CD4-positive, alpha-beta T cell (primary cell): ENCODE measurements at places on chromosomes 13 and 19. TPM values are rescaled to one million over a fixed set of nuclear protein-coding genes. Genes with fewer than 3 reads are reported as not detected.
A peak's percentile ranks its signal among the peaks of the same experiment; 100 is the strongest.

- no peak for DNase-seq
Observed at GRCh38 chr13:35769812-35770211, 293.3 kb upstream of the MAB21L1 start.

DNA sequence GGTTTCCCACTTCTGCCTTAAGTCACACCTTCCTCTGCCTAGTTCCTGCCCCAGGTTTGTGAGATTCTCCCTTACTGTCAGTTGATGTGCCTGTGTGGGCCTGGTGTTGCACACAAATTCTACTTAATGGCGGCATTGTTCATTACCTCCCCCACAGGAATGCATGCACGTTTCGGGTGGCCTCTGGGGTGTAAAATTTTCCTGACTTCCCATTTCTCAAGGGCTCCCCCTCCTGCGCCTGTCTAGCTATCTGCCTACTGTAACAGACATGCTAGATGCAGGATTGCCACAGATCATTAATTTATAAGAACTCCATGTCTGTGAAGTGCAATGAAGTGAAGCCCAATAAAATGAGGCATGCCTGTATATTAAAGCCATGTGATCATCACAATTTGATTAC, 1466.3 kb downstream of the PCDH9 start:
- no peak for DNase-seq

GRCh38 chr13:77016888-77017623, 9.9 kb downstream of the FBXL3 start:
- DNase-seq: peak; percentile 15

- DNase-seq: no peak
Observed at GRCh38 chr19:1488282-1488601, 1.9 kb downstream of the PCSK4 start.

DNA sequence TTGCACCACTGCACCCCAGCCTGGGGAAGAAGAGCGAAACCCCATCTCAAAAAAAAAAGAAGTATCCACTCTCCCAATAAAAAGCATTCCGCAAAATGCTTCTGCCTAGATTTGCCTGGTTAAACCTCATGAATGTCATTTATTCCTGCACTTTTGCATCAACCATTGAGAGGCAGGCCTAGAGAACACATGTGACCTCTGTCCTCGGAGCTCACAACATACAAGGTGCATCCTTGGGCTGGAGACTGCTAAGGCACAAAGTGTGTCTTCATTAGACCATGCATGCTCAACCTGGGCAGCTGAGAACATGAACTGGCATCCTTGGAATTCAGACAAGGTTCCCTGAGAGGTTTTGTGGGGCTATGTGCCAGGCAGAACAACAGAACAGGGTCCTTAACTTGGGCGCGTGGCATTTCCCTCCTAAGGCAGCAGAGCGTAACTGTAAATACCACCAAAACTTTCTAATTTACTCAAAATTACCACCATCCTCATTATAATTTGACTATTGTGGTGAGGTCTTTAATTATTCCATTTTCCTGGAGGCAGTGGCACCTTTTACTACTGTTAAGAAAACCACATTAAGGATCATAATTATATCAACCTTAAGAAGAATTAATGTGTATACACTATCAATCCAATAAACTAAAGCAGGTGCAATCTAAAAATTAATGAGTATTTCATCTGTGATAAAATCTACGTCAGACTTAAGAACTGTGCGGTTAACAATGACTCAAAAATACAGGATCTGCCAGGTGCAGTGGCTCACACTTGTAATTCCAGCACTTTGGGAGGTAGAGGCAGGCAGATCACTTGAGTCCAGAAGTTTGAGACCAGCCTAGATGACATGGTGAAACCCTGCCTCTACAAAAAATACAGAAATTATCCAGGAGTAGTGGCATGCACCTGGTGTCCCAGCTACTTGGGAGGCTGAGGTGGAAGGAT, 13.8 kb downstream of the RCBTB1 start:
- DNase-seq: no peak

DNA sequence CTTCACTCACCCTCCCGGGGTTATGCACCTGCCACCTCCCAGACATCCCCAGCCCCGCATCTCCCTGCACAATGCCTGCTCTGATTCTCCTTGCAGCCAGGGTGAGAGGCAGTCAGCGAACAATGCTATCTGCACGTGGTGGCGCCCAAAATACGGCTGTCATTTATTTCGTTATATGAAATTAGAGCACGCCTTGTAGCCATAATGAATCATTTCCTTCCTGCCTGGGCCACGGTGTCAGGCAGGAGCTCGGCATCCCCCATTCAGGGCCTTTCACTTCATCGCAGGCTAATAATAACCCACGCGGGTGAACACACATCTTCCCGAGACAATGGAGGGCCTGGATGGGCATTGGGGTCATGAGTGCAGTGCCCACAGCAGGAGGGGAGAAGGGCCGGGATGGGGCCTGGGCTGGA, 143.8 kb upstream of the ZNF507 start:
- DNase-seq: no peak

- DNase-seq: no peak
Observed at GRCh38 chr13:36919171-36919832, 736 bp downstream of the SMAD9 start.

GRCh38 chr19:41500443-41500842, 57.5 kb downstream of the ERICH4 start:
- DNase-seq: no peak

DNA sequence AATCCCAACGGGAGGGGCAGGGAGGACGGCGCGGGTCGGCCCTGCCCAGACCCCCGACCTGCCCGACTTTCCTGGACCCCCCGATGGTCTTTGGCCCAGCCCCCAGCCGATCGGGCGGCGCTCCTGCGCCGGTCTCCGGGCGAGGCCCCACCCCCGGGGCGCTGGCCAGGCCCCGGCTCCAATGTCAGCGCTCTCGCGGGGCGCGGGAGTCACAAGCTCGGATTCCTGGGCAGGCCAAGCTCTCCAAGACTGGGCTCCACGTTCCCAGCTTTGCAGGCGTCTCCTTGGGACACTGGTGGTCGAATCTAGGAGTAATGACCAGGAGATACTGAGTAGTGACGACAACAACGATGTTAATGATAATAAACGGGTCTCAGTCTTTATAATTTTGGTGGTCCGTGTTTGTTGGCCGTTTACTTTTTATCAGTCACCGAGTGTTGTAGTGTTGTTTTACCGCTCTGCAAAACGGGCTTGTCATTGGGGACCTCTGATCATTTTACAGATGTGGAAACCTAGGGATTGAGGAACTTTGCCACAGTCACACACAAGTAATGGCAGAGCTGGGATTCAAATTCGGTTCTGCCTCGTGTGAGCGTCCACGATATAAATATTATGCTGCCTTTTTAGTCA, 545 bp downstream of the RAD23A start:
- DNase-seq: peak; percentile 73

- DNase-seq: no peak
Observed at GRCh38 chr19:29326351-29326750, 113.4 kb upstream of the UQCRFS1 start.

DNA sequence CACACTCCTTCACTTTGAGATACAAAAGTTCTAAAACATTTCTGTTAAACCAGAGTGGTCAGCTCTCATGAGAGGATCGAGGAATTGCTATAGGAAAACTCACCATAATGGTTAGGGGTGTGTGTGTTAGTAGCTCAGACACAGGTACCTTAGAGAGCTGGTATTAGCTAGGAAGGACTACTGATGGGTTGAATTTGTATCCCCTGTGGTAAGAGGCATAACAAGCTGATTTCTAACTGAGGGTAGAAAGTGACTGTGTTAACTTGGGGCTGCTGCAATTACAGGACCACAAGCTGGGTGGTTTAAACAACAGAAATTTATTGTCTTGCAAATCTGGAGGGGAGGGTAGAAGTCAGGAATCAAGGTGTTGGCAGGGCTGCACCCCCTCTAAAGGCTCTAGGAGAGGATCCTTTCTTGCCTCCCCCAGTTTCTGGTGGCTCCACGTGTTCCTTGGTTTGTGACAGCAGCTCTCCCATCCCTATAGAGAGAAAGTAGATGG, 17.4 kb downstream of the LEUTX start:
- no peak for DNase-seq

GRCh38 chr19:47537493-47537892, 22.6 kb upstream of the NAPA start:
- no peak for DNase-seq

DNA sequence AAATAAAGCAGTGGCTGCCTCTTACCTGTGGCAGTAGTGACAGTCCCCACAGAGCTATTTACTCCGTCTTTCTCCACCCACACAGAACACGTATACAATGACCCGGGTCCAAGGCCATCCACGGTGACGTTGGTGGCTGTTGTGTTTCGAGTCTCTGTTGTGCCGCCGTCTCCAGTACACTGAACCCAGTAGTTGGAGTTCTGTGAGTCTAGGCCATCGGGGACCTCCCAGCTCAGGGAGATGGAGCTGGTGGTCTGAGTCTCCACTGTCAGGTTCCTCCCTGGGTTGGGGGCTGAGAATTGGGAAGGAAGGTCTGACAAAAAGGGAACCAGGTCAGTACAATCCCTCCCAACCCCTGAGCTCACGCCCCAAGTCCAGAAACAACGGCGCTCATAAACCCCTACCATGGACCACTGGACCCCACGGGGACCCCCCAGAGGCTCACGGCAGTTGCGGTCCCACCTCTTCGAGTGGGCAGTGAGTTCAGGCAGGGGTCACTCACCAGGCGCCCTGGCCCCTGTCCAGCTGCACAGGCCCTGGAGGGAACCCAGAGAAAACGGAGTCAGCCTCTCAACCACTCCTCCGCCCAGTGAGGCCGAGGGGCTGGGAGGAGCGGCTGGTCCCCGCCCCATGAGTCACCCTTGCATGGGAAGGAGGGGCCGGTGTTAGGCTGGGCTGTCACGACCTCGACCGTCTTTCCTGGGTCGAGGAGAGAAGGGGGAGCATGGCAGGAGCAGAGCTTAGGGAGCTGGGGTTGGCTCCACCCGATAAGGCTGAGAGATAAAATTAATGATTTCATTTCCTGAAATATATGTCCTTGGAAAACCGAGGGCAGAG, 2.4 kb downstream of the PTPRH start:
- DNase-seq: no peak

DNA sequence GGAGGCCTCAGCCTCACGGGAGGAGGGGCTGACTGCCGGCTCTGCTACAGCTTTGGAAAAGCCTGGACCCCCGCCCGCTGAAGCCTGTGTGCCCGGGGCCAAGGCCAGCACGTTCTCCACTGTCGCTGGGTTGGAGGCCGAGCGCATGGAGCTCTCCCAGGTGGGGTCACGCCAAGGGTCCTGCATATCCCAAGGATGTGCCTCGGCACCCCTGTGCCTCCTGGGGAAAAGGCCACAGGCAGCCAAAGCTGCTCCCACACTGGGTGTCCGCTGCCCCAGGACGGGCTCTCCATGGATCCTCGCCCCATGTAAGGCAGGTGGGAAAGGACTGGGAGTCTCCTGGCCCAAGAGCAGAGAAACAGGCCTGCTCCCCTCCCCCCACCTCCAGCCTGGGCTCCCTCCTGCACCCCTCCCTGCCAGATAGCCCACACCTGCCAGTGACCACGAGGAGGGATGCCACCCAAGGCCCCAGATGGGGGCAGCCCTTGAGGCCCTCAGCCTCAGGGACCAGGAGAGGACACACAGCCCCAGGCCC, 64.0 kb downstream of the MLLT1 start:
- DNase-seq: no peak

DNA sequence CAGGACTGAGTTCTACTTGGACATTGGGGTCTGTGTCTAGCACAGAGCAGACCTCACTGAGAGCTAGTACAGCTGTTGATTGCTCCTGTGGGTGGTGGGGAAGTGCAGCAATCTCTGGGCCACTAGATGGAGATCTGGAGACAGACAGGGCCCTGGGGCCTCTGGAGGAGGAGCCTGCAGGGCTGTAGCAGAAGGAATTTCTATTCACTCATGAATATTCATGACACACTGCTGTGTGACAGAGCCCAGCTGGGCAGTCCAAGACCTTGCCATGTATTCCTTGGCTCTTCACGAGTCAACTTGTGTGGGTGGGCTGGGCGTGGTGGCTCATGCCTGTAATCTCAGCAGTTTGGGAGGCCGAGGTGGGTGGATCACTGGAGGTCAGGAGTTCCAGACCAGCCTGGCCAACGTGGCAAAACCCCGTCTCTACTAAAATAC, 37.5 kb downstream of the SUGP2 start:
- DNase-seq: no peak

- DNase-seq: no peak
Observed at GRCh38 chr19:3054265-3054971, 7.9 kb downstream of the TLE5 start.

GRCh38 chr13:49421391-49421790, 22.5 kb downstream of the CAB39L start:
- peak; percentile 34 for DNase-seq

DNA sequence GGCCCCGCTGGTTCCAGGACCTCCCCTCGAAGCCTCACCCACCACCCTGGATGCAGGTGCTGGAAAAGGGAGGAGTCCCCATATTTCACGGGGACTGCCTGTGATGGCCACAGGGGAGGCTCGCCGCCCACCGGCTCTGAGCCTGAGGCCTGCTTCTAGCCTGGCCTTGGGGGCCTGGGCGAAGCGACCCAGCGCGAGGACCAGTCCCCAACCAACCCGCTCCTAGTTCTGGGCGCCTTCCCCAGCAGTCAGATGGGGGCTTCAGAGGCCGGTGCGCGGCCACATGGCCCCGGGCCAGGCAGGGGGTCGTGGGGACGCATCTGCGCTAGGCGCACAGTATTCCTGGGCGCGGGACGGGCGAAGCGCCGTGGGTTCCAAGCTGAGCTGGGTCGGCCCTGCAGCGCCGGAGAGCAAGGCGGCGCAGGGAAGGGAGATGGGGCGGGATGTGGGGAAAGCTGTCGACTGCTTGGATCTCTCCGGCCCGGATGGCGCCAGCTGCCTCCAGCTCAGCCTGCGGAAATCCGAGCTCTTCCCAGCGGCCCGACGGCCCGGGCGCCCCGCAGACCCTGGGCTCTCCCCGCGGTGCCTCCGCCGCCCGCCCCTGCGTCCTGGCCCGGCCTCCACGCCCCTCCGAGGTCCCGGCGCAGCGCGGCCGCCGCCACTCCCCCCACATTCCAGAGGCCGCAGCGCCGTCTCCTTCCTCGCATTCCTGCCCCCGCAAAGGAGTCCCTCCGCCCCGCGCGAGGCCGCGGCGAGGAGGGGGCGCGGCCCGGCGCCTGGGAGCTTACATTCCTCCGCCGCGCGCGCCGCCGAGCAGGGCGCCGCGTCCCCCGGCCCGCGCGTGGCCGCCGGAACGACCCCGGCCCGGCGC, at the start of gene WTIP:
WTIP (plus strand) TSS at position 788 of the 871 bp plus-strand sequence. CDS start 217 bp downstream, outside the sequence.
- no peak for DNase-seq

EBI3 gene
- total RNA-seq: not detected

SPTBN4 gene
- total RNA-seq: 0.59 TPM

ZNF324B gene
- 7.6 TPM for total RNA-seq

C19orf85 gene
- not detected for total RNA-seq

ZNF443 gene
- 1.8 TPM for total RNA-seq

ZNF850 gene
- total RNA-seq: 2.1 TPM

SYCN gene
- total RNA-seq: not detected

SIGLEC10 gene
- 0.39 TPM for total RNA-seq

IL12RB1 gene
- total RNA-seq: 20.5 TPM
